Fibroblast of mammary gland (primary cell): ENCODE measurements at places on chromosomes 13 and 19.

GRCh38 chr19:51327066-51328001 lies 14.6 kb downstream of the VSIG10L start:
- DNase-seq: peak; percentile 51

- no peak for DNase-seq
Observed at GRCh38 chr19:875265-875879, 15.9 kb downstream of the CFD start.

GRCh38 chr19:33660410-33661124 lies 38.8 kb downstream of the CHST8 start:
- DNase-seq: no peak

GRCh38 chr19:21604351-21604926 lies 99.0 kb downstream of the ZNF429 start:
- peak; percentile 5 for DNase-seq

GRCh38 chr13:33312150-33312860 lies 26.8 kb upstream of the STARD13 start:
- DNase-seq: peak; percentile 43

GRCh38 chr13:23509781-23510543 lies 60.2 kb upstream of the TNFRSF19 start:
- peak; percentile 68 for DNase-seq

DNA sequence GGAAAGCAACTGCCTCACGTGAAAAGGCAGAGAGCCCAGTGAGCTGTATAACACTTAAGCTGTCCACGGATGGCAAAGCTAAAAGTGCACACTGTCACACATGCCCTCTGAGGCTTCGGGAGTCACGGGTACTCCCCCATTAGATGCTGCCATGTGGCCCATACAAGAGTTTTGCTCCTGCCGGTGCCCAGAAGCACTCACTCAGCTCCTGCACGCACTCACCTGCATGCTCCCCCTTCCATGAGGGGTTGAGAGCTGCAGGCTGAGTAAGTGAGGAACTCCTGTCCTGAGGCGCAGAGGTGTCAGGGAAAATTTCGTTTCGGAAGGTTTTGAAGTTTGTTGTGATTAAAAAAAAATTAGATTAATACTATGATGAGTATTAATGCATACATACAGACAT lies 939.2 kb upstream of the ATXN8OS start:
- no peak for DNase-seq

- no peak for DNase-seq
Observed at GRCh38 chr13:110232142-110232541, 74.8 kb downstream of the COL4A1 start.

DNA sequence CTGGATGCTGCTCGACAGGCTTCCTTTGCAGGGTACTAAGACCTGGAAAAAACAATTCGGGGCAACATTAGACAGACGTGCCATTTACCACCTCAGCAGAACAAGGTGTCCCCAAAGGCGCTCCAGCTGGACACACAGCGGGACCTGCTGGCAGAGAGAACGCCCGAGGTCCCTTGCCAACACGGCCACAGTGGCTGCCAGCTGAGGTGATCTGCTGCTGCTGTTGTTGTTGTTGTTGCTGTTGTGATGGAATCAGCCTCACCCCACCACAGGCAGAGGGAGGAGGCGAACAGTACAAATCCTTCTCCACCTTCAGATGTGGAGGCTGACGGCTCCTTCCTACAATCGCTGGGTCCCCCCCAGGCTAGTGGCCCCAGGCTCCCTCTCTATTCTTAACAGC lies 25.2 kb downstream of the ANKRD27 start:
- DNase-seq: no peak

DNA sequence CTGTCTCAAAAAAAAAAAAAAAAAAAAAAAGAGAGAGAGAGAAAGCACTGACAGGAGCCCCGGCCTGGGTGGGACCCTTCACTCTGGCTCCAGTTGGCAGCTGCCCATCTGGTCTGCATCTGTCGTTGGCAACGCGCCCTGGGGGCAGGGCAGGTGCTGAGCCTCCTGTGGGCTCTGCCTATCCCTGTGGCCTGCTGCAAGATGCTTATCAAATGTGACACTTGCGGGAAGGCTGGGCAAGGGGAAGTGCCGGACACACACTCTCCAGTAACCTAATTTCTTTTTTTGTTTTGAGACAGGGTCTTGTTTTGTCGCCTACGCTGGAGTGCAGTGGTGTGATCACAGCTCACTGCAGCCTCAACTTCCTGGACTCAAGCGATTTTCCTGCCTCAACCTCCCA lies 10.7 kb upstream of the KPTN start:
- DNase-seq: no peak

- no peak for DNase-seq
Observed at GRCh38 chr13:28497143-28497876, 2.4 kb upstream of the FLT1 start.

DNA sequence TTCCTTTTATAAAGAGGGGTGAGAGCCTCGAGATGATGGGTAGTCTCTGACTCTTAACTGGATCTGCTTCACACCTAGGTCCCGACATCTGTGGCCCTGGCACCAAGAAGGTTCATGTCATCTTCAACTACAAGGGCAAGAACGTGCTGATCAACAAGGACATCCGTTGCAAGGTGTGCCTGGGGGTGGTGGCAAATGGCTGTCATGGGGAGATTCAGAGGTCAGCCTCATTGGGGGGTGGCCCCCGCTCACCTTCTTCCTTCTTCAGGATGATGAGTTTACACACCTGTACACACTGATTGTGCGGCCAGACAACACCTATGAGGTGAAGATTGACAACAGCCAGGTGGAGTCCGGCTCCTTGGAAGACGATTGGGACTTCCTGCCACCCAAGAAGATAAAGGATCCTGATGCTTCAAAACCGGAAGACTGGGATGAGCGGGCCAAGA lies 1.6 kb downstream of the CALR start:
- no peak for DNase-seq

GRCh38 chr13:91184244-91184926 lies 163.1 kb upstream of the MIR17HG start:
- no peak for DNase-seq

GRCh38 chr19:46995492-46995891 lies 24.1 kb upstream of the NPAS1 start:
- no peak for DNase-seq

GRCh38 chr13:77991003-77991402 lies 72.4 kb upstream of the EDNRB start:
- no peak for DNase-seq

DNA sequence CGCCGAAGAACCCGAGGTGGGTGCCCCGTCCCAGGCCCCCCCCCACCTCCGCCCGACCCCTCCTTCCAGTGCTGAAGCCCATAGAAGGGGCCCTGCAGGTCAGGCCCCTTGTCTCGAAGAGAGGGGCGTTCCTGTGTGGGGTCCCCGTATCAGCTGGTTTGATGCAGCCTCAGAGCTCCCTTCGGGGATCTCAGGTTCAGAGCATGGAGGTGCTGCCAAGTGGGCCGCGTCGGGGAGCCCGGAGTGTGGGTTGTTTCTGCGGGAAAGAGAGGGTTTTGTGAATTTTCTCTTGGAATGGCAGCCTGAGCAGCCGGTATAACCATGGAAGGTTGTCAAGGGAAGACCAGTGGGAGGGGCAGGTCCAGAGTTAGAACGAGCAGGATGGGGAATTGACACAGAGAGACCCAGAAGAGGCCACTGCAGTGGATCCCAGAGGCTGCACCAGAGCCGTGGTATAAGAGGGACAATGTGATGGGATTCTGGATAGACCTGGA lies 384 bp downstream of the TRAPPC2B start:
- DNase-seq: peak; percentile 6

DNA sequence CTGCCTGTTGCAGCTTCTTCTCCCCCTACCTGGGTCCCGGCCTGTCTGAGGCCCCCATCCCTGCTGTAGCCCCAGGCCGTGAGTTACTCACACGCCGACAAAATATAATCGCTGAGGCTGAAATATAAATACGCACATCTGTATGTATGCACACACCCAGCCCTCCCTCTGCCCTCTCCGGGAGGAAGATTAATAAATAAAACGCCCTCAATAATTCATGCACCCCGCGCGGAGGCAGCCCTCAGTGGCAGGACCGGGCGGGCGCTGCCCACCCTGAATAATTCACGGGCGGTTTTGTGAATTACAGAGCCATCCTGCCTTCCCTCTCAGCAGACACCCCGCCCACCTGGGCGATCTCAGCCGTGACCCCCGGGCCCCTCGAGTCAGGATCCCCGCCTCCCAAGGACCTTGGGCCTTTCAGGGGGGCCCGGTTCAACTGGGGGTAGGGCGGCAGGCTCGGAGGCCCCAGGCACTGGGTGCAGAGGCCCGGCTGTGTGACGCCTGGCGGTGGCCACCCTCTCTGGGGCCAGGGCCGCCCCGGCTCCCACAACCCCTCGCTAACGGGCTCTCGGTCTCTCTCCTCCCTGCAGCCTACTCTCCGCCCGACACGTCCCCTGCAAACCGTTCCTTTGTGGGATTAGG lies 24.2 kb downstream of the SMIM24 start:
- DNase-seq: no peak

DNA sequence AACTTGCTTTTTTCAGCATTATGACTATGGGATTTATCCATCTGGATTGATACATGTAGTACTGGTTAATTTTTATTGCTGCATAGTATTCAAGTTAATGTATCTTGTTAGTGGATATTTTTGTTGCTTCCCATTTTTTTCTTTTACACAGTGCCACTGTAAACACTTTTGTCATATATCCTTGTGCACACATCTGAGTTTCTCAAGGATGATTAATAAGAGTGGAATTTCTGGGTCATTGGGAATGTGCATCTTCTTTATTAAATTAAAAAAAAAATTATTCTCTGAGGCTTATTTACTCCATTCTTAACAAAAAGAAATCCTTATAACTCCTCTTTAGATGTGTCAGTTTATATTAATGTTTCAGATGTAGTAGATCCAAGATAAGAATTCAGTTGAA lies 27.3 kb downstream of the B3GLCT start:
- peak; percentile 8 for DNase-seq

GRCh38 chr13:107835339-107836018 lies 379.9 kb downstream of the LIG4 start:
- DNase-seq: peak; percentile 48

DNA sequence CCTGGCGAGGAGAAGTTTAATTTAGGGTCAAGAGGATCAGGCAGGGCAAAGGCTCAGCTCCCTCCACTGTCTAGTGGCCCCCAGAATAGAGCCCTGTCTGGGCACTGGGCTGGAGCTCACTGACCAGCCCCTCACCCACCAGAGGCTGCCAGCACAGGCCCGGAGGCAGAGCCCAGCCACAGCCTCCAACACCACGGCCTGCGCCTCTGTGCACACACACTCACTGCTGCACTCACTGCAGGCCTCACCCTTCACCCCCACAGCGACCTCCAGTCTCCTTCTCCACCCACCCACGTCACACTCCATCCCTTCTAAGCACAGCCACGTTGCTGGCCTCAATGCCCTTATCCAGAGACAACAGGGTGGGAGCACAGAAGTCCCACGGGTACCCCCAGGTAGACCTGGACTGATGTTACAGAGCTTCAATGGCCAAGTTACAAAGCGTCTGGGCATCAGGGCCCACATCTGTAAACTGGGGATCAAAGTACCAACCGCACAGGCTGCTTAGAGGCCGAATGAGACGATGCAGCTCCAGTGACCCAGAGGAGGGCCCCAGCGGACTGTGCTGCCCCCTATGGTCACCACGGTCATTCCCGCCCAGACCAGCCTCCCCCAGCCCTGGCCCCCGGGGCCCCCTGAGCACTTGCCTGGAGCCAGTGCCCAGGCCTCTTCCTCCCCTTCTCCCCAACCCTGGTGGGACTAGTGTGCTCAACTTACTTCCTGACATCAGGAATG lies 4.5 kb upstream of the PRKD2 start:
- no peak for DNase-seq

DNA sequence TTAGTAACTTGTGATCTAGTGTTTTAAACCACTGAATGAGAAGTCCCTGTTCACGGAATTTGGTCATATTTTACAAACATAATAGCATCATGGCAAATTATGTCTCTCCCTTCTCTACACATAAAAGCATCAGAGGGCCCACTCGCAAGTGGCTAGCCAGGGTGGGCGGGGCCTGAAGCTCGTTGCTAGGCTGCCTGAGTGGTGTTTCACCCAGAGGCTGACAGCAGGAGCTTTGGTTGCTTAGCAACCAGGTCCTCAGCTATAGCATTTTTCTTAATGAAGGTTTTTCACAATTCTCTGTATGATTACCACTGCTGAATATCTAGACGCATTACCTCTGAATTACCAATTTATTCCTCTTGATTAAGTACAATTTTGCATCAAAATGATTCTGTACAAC lies 126.5 kb downstream of the NALCN start:
- peak; percentile 45 for DNase-seq

DNA sequence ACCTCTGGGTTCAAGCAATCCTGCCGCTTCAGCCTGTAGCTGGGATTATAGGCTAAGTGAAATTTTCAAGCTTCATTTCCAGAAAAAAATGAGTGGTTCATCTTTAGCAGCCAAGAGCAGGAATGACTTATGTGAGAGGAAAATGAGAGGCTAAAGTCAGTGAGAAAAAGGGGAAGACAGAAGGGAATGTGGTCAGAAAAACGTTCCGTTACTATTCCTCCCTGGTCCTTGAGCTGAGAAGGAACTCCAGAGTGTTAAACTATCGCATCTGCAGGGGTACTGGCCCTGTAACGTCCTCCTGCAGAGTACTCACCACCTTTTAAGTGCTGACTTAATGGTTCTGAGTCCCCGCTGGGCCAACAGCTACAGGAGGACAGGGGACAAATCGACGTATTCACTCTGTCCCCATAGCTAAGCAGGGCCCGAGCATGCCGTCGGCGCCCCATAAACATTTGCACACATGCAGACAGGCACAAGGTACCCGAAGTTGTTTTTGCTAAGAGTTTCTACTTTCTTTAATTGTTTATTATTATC lies 88.1 kb downstream of the FLT1 start:
- DNase-seq: no peak

DNA sequence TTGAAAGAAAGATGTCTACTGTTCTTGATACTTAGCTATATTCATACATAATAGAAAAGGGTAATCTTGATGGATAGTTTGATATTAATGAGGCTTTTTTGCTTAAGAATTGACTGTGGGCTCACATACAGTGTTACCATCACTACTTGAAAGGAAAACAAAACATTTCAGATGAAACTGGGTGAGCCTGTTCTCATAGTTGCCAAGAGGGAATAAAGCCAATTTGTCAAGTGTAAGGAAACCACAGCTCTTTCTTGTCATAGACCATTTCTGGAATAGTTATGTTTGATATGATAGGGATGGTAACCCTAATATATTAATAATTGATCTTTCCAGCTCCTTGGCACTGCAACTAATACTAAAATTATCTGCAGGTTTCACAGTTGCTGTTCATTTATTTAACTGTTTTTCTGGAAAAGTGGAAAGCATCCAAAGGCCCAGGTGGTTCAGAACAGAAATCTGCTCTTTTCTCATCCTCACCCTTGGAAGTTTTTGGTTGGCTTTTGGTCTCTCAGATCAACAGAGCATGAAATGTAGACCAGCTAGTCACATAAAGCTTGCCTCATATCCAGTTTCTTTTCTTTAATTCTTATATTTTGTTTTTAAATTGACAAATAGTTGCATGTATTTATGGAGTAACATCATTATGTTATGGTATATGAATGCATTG lies 43.2 kb downstream of the ARHGEF7 start:
- no peak for DNase-seq
